ENCODE measurements at places on chromosomes 12 and 14.

GRCh38 chr12:119068129-119068856, 87.0 kb downstream of the SRRM4 start:
- no peak for DNase-seq

DNA sequence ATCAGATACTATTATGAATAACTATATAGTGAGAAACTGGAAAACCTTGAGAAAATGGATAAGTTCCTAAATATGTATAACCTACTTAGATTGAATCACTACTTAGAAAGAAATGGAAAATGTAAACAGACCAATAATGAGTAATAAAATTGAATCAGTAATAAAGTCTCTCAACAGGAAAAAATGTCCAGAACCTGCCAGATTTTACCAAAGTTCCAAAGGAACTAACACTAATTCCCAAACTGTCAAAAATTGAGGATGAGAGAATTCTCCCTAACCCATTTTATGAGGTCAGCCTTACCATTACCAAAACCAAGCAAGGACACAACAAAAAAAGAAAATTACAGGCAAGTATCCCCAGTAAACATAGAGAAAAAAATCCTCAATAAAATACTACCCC, 272.0 kb downstream of the RPAP3 start:
- DNase-seq: no peak

DNA sequence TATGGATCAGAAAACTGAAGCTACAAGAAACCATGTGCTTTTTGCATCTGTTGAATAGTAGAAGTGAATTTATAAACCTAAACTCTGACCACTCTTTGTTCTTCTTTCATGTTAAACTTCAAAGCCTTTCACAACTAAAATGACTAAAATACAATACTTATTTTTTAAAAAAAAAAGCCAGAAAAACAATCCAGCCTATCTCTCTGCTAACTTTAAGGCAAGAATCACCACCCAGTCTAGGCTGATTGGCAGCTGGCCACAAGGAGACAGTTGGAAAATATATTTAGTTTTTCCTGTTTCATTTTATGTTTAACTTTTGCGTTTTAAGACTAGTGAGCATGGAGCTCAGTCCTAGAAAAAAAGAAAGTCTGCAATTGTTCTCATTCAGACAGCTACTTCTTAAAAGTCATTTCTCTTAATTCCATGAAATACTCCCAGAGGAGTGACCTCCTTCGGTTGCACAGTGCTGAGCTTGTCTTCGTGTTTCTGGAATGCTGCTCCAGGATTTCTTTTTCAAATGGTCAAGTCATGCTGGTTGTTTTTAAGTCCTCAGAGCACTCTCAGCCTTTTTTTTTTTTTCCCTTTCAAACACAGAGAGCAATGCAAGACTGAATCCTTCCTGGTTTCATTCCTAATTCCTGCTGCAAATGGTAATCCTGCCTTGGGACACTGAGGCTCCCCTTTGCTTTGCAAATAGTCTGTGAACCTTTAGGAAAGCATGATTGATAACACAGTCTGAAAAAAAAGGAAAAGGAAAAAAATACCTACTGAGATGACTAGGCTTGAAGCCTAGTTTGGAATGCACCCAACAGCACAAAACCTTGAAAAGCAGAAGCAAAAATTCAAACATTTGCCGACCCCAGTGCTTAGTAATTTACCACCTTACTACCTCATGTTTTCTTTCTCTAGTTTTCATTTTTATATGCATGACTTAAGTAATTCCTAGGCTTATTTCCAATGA, 233.3 kb upstream of the DAAM1 start:
- DNase-seq: no peak

DNA sequence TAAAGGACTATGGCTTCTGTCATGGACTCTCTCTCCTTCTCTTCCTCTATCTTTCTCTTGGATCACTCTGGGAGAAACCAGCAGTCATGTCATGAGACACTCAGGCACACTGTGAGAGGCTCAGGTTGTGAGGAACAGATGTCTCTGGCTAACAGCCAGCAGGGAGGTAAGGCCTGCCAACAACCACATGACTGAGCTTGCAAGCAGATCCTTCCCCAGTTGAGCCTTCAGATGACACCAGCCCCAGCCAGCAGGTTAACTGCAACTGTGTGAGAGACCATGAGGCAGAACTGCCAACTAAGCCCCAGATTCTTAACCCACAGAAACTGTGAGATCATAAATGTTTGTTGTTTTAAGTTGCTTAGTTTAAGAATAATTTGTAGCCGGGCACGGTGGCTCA, 90.6 kb downstream of the VCPKMT start:
- DNase-seq: no peak

DNA sequence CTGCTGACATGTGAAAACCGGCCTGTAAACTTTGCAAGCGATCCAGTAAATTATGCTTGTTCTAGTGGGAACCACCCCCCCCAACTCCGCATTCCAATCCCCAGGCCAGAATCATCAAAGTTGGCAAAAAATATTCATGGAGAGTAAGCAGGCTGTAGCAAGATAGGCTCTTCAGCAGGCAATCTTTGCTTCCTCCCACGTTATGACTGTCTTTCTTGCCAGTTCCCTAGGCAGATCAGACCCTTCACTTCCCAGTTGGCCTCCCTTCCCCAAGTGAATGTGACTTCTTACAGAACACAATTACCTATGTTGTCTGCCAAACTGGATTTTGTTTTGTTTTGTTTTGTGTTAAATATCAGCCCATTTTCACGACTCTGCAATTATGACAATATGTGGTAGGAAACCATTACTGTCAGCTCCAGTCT, 1.2 kb upstream of the PTGER2 start:
- peak; percentile 74 for DNase-seq

GRCh38 chr12:109422251-109422650, 54.8 kb downstream of the KCTD10 start:
- no peak for DNase-seq

DNA sequence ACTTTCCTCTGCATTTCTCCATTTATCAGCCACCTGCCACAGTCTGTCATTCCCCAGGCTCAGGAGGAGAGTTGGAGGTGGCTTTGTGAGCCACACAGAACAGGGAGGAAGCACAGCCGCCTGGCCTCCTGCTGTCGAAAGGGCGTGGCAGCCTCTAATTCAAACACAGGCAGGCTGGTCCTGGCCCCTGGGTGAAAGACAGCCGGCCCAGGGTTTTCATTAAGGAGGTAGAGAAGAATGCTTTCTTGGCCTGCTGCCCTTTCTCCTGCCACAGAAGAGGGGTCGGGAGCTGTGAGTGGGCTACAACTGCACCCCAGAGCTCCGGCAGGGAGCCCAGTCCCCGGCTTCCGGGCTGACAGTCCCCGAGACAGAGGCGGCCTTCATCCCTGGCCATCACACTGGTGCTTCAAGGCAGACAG, 108.6 kb upstream of the FZD10 start:
- no peak for DNase-seq
